ENCODE measurements at places on chromosomes 5 and 9.

GRCh38 chr5:2134543-2135292, 252.0 kb upstream of the IRX4 start:
- no peak for DNase-seq

DNA sequence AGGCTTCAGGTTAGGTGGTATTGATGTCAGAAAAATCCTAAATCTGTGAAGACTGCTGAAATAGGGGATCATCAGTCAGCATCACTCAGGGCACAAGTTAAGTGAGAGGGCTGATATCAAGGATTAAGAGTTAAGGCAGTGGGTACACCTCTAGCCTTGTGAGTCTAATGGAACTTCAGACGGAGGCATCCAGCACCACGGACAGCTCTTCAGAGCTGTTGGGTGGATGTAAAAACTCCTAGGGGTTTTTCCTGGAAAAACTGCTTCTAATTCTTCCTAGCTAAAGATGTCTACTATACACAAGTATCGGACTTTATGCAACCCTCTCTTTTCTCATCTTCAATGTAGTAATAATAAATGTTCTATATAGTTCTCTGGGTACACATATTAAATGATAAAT, 165.9 kb downstream of the SH3GL2 start:
- peak; percentile 4 for DNase-seq

- DNase-seq = no peak
Measured at GRCh38 chr9:134871697-134872340, 8.8 kb upstream of the FCN2 start.

DNA sequence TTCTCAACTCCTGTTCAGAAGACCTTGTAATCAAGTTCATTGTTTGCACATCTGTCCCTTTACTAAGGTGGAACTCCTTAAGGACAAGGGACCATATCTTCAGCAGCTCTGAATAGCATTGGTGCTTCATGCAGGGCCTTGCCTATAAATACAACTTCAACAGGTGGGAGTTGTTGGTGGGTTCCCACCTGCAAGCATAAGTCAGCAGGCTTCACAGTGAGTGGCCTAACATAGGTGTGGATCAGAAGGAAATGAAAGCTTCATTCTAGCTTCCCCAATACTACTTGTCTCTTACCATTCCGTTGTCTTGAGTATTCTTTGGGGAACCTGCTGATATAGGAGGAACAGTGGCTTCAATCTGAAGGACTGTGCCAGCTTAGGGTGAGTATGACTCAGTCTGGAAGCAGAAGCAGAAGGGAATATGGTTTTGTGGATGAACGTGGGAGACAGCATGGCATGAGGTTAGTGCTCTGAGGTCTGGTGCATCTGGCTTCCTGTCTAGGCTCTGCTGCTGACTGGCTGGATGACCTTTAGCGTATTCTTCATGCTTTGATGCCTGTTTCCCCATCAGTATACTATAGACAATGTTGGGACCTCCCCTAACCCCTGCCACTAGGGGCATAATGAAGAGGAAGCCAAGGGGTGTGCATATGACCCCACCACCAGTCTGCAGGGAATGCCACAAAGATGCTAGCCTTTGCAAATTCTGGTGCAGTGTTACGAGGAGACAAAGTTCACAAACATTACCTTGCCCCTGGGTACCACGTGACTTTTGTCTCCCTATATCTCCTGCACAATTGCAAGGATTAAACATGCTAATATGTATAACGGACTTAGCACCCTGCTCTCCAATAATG, 192.3 kb downstream of the PALM2AKAP2 start:
- DNase-seq = no peak

DNA sequence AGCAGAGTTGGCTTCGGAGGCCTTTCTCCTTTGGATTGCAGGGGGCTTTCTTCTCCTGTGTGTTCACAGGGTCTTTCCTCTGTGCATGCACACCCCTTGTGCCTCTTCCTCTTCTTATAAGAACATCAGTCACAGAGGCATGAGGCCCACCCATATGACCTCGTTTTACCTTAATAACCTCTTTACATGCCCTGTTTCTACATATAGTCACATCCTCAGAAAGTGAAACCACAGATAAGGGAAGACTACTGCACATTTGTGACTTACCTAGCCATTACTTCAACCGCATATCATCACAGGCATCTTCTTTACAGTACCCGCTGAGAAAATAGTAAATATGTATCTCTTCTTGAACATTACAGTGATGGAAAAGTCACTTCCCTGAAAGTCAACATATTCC, 204.9 kb upstream of the TARS1 start:
- DNase-seq = no peak

- no peak for DNase-seq
Measured at GRCh38 chr5:80220245-80220897, 35.5 kb downstream of the SERINC5 start.

DNA sequence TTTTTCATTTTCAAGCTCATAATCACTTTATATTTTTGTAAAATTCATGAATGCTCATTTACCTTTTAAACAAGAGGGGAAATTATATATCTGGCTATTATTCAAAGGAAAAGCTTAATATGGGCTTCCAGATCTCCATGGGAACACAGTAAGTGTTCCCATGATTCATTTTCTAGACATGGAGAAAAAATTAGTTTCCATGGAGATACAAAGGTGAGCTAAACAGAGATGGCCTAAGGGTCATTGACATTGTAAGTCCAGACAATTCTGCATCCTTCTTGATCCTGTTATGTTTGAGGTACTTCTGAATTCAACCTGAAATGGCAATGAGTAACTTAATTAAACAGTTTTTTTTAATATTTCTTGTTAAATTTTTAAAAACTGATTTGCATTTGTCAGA, 341.4 kb upstream of the PRR16 start:
- DNase-seq = no peak

- no peak for DNase-seq
Measured at GRCh38 chr5:22504411-22504810, 348.7 kb downstream of the CDH12 start.

DNA sequence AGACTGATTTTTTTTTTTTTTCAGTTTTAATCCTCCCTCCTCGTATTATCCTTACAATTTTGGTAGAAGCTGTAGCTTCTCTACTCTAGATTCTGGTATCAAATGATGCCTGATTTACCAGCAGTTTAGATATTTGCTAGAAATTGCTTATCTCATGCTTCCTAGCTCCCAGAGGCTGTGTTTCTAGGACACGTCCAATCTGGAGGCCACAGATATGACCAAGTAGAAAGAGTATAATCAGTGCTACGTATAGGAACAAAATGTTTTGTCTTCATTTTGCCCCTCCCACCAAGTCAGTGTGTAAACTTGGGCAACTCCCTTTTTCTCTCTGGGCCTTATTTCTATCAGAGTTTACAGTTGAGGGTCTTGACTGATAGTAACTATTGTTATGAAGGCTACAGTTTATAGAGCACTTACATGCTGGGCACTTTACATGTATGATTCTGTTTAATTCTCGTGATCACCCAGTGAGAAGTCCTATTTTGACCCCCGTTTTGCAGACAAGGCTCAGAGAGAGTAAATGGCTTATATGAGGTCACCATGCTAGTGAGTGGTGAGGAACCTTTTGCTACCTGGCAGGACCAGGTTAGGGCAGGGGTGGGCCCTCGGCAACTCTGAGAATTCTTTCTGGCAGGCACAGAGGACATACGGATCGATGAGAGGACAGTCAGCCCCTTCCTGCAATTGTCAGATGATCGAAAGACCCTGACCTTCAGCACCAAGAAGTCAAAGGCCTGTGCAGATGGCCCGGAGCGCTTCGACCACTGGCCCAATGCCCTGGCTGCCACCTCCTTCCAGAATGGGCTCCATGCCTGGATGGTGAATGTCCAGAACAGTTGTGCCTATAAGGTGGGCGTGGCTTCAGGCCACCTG, 7.6 kb downstream of the HDHD3 start:
- DNase-seq = no peak

DNA sequence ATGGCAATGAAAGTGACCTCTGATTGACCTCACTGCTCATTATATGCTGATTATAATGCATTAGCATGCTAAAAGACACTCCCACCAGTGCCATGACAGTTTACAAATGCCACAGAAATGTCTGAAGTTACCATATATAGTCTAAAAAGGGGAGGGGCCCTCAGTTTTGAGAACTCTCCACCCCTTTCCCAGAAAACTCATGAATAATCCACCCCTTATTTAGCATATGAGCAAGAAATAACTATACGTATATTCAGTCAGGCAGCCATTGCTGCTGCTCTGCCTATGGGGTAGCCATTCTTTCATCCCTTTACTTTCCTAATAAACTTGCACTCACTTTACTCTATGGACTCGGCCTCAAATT, 163.1 kb downstream of the ESM1 start:
- DNase-seq = no peak

GRCh38 chr5:175887463-175887862, 16.1 kb downstream of the CPLX2 start:
- DNase-seq = no peak

- no peak for DNase-seq
Measured at GRCh38 chr9:82209797-82210470, 221.4 kb downstream of the SPATA31D1 start.

DNA sequence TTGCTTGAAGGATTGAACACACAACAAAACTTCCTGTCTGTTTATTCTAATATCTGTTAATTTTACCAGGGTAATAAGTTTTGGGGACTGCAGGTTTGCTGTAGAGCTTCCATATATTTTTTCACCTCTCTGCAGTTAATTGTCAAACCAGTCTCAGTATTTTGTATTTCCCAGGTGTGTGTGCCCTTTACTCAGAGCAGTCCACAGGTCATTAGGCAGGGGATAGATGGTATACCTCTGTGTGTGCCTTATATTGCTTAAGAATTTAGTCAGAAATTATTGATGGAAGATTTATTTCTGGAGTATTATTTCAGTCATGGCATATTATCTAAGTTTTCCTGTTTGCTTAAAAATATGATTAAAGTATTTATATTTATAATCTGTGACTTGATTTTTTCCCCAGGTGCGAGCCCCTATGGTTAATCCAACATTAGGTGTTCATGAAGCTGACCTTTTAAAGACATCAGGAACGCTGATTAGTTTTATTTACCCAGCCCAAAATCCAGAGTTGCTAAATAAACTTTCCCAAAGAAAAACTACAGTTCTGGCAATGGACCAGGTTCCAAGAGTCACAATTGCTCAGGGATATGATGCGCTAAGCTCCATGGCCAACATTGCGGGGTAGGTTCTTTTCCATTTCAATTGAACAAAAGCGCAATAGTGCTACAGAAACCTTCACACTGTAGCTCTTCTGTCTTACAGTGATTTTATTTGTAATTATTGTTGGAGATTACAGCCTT, 12.6 kb downstream of the NNT start:
- no peak for DNase-seq

DNA sequence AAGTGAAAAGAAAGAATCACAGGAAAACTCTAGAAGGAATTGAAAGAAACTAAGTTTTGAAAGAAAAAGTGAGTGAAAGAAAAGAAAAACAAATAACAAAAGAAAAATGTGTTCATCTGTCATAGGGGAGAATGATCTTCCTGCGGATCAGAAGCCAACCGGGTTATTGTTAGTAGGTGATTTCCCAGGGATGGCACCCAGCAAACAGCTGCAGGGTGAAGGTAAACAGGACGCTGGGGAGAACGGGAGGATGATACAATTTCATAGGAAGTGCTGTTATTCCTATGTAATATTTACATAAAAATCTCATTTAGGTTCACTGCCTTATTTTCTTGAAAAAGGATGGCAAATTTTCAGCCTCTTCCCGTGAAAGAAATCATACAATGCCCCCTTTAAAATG, 72.4 kb upstream of the LHFPL2 start:
- DNase-seq = no peak

DNA sequence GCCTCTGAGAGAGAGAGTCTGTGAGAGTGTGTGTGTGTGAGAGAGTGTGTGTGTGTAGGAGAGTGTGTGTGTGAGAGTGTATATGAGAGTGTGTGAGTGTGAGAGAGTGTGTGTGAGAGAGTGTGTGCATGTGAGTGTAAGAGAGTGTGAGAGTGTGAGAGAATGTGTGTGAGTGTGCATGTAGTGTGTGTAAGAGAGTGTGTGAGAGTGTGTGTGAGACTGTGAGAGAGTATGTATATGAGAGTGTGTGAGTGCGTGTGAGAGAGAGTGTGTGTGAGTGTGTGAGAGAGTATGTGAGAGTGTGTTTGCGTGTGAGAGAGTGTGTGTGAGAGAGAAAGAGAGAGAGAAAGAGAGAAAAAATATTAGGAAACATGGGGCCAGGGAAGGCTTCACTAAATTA, 588.3 kb upstream of the SGCD start:
- no peak for DNase-seq

- DNase-seq = peak; percentile 64
Measured at GRCh38 chr5:175517824-175518450, 39.6 kb downstream of the SFXN1 start.

GRCh38 chr9:120775859-120776258, 17.4 kb downstream of the FBXW2 start:
- no peak for DNase-seq

DNA sequence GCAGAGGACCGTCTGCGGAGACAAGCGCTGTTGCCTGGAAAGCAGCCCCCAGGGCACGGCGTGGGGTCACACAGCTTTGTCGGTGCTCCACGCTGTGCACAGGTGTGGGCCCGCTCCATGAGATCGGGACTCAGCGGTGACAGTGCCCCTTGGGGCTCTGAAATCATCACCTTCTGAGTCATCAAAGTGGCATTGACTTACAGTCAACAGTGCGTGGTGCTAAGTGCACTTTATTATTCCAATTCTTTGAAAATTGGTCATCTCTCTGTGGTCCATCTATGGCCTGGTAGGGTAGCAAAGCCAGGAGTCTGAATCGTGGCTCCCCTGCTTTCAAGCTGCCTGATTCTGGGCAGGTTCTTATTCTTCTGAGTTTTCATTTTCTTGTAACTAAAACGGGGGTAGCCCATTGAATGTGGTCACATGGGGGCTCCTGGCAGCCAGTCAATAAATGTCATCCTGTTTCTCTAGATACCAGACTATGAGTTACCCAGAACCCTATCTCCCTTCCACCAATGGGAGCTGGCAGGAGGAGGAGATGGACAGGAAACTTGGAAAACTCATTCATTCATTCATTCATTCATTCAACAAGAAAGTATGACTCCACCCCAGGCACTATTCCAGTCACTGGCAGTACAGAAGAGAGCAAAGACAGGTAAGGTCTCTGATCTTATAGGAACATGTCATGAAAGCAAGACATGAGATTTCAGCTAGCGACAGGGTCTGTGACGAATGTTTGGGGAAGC, 20.3 kb upstream of the UNC5A start:
- DNase-seq = no peak

GRCh38 chr9:34370335-34370969, 6.2 kb downstream of the MYORG start:
- DNase-seq = no peak

- DNase-seq = no peak
Measured at GRCh38 chr5:107342371-107342770, 328.4 kb downstream of the EFNA5 start.

All from fibroblast of upper back skin (primary cell).